DMS79 treated with DMSO at 0.1 percent for 48 hours (cell line): ENCODE measurements at places on chromosomes 11 and 22.

DNA sequence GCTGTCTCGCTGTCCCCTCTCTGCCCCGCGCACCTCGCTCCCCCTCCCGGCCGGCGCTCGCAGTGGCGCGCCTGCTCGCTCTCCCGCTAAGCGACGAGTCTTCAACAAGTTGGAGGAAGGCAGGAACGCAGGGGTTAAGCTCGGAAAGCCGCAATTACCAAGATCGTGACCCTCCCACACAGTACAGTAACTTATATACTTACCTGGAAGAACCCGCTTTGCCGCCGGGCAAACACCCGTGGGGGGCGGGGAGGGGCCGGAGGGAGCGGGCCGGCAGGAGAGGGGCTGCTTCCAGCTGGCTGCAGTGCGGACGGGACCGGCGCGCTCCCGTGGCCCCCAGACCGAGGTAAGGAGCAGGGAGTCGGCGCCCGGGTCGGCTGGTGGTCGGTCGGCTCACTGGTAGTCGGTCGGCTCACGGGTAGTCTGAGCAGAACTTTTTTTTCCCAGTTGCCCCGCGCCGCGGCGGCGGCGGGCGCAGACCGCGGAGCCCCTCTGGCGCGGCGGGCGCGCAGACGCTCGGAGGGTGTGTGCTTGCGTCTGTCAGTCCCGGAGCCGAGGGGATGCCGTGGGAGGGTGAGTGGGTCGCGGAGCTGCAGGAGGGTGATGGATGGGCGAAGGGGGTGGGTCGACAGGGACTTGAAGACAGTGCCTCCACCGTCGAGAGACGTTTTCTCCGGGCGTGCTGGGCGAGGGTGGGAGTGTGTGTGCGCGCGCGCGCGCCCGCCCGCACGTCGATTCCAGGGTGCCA is 101.2 kb upstream of the HSD17B12 start:
- DNase-seq, result peak; percentile 25

- DNase-seq, result no peak
Observed at GRCh38 chr11:127039591-127039990, 39.0 kb upstream of the KIRREL3 start.

DNA sequence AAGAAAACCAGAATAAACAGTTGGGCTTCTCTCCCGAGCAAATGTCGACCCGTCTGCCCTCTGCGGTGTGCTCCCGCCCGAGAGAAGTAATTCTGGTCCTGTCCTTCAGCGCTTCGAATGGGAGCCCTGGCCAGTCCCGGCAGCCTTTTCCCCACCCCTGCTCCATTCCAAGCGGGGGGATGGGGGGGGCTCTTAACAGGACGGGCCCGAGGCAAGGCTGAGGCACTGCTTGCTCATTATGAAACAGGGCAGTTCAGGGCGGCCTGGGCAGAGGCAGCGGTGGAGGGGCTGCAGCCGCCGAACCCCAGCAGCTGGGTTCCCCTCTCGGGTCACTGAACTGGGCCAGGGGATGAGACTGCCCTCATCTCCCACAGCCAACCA is 9.1 kb downstream of the BACE1-AS start:
- no peak for DNase-seq

DNA sequence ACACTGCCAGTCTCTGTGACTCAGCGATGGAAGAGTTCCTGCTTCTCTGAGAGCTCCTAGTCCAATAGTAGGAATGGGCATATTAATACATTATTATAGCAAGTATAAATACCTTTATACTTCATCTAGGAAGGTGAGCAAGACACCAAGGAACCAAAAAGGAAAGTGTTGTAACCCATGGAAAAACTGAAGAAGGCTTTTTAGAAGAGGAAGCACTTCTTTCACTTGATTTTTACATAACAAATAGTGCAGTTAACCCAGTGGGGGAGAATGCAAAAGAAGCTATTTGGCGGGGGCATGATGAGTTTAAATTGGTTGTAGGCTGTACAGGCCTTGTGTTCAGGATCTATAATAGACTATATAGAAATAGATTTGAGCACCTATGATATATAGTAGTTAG is 31.2 kb upstream of the C11orf87 start:
- no peak for DNase-seq

DNA sequence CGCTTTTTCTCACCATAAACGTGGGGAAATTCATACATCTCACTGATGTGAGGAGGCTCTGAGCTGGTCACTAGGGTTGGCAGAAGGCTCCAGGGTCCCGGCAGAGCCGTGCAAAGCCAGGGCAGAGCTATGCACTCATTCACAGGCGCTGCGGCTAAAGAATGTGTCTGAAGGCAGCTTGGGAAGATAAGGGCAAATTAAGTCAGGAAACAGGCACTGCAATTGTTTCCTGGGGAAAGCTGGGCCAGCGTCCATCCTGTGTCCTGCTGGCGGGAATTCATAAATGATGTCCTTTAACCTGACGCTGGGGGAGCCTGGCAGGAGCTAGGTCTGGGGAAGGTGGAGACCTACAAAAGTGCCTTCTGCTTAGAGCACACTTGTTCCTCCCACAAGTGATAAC is 27.6 kb downstream of the PKNOX2 start:
- no peak for DNase-seq

GRCh38 chr22:43843783-43844530 is 18.4 kb downstream of the SULT4A1 start:
- DNase-seq, result no peak

DNA sequence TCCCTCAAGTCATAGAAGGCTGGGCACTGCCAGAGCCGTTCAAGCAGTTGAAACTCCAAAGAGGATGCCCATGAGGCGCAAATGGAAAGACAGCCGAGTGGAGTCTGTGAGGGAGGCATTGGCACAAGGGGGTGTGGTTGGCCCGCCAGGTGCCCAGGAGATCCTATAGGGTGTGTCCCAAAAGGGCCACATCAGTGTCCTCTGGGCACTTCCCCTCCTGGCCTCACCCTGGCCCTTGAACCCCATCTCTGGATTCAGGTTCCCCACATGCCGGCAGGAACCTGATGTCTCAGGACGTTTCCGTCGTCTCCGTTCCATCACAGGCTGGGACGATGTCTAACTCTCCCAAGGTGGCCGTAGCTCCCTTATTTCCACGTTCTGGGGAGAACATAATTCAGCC is 54.3 kb downstream of the SBF1 start:
- DNase-seq, result no peak
